ENCODE measurements at places on chromosomes 5 and 9.
A peak's percentile ranks its signal among the peaks of the same experiment; 100 is the strongest.

- no peak for DNase-seq
Observed at GRCh38 chr9:99582814-99583213, 238.9 kb upstream of the NR4A3 start.

GRCh38 chr5:148466236-148466580 lies 82.5 kb downstream of the FBXO38 start:
- no peak for DNase-seq

- no peak for DNase-seq
Observed at GRCh38 chr5:16067415-16067814, 112.2 kb downstream of the MARCHF11 start.

DNA sequence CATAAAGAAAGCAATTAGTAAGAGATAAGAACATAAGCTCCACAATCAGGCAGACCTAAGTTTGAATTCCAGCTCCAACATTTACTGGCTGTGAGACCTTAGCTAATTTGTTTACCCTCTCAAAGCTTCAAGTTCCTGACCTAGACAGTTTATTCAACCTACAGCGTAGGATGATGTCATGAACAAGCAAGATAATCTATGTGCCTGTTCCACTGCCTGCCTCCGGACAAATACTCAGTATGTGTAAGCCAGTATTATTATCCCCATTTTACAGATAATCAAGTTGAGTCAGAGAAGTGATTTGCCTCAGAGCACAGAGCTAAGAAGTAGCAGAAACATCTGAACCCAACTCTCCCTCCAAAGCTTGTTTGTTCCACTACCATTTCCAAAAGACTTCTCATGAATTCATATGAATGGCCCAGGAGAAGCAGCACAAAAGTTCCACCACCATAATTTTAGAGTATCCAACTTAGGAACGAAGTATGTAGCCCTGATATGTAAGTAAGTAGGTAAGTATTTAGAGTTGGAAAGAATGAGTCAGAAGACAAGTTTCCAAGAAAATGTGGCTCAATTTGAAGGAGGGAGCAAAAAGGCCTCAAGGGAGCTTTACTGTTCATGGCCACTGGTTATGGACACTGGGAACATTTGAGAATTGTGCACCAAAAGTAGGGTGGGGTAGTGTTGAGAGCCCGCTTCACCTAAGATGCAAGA lies 398.2 kb downstream of the NFIB start:
- no peak for DNase-seq

- DNase-seq: no peak
Observed at GRCh38 chr5:89303033-89303480, 420.1 kb upstream of the MEF2C start.

- DNase-seq: no peak
Observed at GRCh38 chr5:172444110-172444510, 10.2 kb downstream of the SH3PXD2B start.

DNA sequence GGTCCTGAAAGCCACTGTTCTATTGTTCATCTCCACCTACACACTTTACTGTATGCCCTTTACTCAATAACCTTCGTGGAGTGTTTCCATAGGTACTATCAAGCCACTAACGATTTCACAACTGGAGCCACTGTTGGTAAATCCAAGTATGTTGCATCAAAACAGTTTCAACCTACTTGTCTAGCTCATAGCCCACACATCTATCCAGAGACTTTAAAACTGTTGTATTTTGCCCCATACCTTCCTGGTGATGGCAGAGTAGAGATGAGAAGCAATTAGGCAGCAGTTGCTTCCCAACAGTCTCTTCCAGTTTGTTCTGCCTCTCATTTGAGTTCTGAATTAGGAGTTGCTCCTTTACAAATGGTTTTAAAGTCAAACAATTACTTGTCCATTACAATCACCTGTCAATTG lies 607 bp downstream of the FAXDC2 start:
- DNase-seq: no peak

DNA sequence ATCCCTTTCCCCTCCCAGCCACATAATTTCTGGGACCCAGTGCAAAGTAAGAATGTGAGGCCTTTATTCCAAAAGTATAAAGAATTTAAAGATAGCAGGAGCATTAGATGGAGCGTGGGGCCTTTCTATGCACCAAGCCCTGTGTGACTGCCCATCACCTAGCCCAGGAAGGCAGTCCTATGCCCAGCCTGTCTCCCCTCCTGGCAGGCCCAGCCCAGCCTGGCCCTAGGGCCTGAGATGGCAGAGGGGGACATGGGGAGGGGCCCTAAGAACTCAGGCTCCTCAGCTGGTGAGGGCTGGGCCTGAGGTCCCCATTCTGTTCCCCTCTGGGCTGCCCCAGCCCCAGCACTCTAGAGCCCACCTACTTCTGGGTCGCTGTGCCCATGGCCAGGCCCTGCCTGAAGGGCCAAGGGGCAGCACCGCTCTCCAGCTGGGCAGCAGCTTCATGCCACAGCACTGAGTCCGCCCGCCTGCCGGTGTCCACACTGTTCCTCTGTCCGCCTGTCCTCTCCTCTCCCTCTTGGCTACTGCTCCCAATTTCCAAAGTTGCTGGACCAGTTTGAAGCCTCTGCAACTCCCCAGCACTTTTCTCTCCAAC lies 995 bp upstream of the SLC23A1 start:
- no peak for DNase-seq

GRCh38 chr9:127742435-127743088 lies 7.5 kb upstream of the TOR2A start:
- DNase-seq: no peak

GRCh38 chr5:157568222-157568621 lies 7.4 kb downstream of the ADAM19 start:
- DNase-seq: no peak

DNA sequence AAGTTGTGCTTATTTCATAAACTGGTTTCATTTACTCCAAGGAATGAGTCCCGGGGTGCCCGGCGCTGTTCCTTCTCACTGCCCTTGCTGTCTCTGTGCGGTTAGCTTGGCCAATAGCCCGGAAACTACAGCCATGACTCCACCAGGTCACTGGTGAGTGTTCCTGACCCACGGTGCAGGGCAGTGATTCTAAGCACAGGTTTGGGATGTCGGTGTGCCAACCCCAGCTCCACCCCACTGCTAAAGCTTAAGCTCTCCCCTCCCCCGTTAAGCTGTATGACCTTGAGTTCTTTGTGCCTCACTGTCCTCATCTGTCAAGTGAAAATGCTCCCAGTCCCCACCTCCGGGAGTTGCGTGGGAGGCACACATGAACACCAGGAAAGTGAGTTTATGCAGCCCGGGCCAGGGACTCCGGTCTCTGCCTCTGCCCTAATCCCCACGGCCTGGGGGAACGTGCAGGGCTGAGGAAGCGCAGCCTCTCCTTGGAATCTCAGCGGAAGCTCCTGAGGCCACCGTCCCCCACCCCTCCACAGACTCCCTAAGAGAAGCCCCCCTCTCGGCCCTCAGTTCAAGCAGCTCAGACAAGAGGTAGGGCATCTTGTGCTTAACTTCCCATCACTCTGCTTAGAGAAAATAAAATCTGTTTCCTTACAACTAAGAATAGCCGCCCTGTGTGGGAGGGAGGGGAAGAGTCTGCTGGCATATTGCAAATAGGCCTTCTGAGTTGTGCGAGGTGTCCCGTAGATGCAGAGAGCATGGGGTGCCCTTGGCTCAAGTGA lies 92.0 kb upstream of the RAI14 start:
- DNase-seq: no peak

DNA sequence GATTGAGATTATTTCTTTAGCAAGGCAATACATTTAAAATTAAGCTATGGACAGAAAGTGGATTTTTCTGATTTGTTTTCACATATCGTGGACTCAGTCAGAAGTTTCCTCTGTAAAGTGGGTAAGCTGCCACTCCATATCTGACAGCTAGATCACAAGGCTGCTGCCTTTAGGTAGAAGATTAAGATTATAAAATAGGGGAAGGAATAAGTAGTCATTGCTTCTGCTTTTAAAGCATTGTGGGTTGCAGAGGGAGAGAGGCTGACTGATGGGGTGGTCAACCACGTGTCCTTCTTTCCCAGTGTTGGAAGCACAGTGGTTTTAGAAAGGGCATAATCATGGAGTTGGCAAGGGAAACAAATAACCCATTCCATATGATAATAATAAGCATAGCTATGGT lies 74.3 kb upstream of the MOCS2 start:
- no peak for DNase-seq

DNA sequence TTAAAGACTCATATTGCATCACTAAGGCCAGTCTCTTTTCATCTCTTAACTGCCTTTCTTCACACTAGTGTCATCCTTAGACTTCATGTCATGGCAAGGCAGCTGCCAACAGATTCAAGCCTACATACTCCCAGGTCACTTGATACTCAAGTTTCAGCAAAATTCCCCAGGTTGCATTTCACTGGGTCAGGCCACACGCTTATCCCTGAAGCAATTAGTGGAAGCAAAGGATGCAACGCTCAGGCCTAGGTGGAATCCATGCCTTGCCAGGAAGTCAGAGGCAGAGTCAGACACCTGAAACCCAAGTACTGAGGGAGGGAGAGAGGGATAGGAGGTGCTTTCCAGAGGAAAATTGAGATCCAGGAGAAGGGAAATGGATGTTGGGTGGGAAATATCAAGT lies 28.9 kb downstream of the YIPF5 start:
- DNase-seq: no peak

DNA sequence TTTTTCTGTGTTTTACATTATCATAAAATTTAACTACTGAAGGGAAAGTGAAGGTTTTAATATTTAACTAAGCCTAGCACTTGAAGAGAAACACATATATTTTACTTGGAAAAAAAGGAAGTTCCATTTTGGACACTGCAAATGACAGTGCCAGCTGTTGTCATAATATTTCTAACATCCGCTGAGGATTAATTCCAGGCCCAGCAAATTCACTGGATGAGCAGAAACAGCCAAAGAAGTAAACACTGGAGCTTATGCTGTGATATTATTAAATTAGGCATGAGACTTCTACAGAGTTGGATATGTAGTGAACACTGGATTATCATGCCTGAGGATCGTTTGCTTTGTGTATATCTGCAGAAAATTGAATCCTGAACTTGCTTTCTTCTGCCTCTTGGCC lies 67.6 kb downstream of the GHR start:
- DNase-seq: no peak

DNA sequence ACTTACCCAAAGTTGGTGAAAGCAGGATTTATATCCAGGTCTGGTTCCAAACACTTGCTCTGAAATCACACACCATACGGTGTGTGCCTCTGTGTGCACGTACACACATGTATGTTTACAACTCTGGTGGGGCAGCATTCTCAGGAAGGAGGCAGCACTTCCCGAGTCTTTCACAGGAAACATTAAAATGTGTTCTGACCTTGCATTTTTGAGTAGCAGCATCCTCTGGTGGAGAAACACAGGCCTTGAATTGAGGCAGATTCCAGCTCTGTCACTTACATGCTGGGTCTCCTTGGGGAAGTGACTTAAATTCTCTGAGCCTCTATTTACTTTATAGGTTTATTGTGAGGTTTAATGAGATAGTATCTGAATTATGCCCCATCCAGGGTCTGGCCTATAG lies 126.4 kb downstream of the RGS3 start:
- peak; percentile 53 for DNase-seq

DNA sequence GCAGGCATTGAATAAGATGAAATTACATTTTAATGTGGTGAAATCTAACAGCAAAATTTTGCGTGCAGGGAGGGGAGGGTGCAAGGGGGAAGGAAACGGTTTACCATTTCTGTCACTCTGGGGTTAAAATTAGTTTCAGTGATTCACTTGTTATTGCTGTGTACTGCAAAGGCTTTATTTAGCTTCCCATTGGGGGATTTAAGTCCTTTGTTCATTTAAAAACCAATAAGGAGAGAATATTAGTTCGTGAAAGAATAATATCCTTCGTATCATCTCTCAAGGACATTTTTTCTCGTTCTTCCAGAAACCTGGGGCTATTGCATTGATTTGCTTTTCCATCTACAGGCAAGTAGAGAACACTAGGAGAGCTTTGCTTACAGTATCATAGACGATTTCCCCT lies 667.8 kb upstream of the RGMB start:
- peak; percentile 53 for DNase-seq

DNA sequence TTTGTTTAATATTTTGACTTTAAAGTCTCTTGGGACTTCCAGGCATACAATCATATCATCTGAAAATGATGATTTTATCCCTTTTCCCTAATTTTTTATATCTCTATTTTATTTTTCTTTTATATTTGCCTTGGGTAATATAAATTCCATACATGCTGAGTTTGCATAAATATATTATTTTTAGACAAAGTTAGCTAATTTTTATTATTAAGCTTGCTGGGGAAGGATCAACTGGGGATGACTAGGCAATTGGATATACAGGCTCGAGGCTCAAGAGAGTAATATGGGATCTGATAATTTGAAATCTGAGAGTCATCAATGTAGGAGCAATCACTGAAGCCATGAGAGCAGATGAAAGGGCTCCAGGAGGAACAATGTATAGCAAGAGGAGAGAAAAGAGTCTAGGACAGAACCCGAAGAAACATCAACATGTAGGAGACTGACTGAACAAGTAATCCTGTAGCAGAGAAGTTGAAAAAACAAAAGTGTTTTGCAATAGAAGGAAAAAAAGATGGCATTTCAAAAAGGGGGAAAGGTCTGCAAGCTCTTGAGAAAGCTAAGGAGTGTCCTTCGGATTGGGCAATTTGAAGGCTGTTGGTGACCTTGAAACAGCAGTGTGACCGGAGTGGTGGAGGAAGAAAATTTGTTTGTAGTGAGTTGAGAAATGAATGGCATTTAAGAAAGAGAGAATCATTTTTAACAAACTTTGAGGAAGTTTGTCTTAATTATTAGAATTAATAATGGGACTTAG lies 17.0 kb upstream of the RHOBTB3 start:
- no peak for DNase-seq

DNA sequence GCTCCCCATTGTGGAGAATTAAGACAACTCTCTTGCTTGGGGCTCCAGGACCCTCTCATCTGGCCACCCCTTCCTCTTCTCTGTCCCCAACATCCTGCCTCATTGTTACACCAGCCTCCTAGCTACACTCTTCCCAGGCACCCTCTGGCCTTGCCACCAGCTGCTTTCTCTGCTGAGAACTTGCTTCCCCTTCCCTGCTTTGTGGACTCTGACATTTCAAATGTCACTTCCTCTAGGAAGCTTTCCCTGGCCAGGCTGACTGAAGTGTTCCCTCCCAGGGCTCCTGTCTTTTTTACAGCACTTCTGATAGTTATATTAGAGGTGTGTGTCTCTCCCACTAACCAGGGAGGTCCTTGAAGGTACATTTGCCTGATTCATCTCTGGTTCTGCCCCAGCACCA lies 194.0 kb upstream of the KLF4 start:
- DNase-seq: no peak

DNA sequence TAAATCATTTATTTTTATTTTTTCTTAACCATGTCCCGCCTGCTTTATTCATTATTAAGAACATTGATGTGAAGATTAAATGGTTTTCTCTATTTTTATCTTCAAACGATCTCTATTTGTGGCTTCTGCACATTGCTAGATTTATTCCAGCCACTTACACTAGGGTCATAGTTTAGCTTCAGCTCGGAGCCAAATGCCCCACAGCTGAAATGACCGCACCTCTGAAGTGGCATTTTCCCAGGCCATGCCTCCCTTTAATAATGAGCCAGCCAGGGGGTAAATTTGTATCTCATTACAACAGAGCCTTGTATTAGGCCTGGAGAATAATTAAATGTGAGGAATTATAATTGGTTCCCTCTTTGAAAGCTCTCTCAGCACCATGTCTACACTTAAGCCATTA lies 89.4 kb downstream of the DOCK8 start:
- peak; percentile 43 for DNase-seq
